ENCODE measurements at places on chromosomes 1 and 21.
A peak's percentile ranks its signal among the peaks of the same experiment; 100 is the strongest.

DNA sequence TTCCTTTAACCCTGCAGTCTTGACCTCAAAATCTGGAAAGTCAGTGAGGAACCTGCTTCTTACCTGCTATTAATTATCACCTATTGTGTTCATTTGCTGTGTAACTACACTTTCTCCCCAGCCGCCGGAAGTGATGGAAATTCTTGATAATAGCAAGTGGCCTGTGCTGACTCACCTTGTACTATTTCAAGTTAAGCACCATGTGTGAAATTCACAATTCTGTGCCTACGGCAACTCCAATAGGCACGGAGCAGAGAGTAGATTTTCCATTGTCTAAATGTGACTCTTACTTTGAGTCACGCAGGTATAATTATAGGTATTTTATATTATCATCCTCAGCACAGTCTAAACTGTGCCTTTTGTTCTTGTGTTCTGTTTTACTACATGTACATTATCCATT is 466.8 kb downstream of the KIF26B start:
- no peak for DNase-seq

DNA sequence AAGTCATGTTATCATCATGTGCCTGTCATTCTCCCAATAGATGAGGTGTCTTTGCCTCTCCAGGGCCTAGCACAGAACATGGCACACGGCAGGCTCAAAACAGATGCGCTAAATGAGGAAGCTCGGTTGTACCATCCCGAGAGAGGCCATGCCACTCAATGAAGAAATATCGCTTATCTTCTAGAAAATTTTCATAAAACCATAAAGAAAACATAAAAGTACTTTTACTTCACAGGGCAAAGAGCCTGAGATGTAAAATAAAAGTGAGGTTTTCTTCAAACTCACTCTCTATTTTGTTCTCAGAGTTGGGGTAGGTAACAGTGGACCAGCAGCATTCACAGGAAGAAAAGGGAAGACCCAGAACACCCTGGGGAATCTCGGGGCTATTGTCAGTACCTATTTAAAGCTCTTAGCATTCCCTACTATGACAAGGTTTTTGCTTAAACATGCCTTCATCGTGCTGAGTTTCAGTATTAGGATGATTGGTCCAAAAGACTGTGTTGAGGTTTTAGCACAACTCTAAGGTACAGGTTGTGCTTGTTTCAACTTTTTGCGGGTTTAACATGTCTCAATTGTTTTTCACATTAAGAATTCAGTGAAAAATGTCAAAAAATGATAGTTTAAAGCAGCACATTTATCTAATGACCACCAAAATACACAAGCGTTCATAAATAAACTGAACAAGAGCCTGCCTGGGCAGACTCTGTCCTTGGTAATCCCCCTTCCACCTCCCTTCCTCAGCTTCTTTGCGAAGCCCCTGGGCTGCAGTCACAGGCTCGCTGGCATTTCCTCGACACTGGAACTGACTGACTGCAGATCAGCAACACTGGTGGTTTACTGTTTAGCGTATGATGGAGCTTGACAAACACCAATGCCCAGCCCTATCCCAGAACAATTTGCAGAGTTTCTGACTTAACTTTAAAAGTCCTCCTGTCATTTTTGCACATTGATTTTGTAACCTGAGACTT is 55.6 kb downstream of the COQ8A start:
- peak; percentile 48 for DNase-seq

GRCh38 chr1:178098262-178098661 is 4.4 kb downstream of the RASAL2 start:
- no peak for DNase-seq

- no peak for DNase-seq
Measured at GRCh38 chr21:41703857-41704501, 62.9 kb downstream of the RIPK4 start.

GRCh38 chr1:164671323-164671965 is 112.5 kb downstream of the PBX1 start:
- DNase-seq, result no peak

DNA sequence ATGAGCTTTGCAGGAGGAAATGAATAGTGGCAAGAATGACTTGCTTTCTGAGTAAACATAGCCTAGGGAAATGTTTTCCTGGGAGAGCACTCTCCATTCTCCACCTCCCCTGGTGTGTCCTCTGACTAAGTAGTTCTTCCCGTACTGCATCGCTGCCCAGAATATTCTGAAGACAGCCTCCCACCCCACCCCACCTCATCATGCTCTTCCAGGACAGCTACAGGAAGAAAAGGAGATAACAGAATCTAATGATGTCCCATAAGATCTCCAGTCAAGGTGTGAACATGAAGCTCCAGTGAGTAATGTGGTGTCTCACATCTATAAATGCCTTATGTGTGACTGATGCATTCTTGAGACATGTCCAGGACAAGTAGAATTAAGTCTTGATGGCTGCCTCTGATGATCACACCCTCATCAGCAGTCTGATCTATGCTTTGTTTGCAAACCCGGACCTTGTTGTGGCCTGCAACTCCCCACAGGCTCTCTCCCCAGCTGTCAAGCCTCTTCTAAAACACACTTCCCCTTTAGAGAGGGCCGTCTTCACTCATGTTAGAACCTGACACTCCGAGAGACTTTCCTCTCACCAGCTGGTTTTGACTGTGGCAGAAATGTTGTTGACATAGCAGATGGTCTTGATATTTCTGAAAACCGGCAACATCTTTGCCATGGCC is 183.0 kb downstream of the CYYR1 start:
- no peak for DNase-seq

GRCh38 chr1:19398309-19398760 is 86.2 kb downstream of the SLC66A1 start:
- DNase-seq, result no peak

DNA sequence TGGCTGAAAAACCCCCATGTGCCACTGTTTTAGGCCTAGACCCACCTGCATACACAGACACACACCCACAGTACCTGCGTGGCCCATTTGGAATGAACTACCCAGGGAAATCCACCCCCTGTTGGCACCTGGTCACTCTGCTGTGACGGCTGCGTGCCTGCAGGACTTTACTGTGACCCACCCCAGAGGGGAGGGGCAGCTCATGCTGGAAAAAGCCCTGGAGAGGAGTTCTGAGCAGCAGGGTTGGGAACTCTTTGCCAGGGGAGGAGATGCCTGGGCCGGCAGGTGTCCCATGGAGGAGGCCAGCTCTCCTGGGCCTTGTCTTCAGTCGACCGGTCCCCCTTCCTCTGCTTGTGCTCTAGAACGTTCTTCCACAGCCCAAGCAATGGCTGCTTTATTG is 87.3 kb upstream of the CSF3R start:
- peak; percentile 38 for DNase-seq

DNA sequence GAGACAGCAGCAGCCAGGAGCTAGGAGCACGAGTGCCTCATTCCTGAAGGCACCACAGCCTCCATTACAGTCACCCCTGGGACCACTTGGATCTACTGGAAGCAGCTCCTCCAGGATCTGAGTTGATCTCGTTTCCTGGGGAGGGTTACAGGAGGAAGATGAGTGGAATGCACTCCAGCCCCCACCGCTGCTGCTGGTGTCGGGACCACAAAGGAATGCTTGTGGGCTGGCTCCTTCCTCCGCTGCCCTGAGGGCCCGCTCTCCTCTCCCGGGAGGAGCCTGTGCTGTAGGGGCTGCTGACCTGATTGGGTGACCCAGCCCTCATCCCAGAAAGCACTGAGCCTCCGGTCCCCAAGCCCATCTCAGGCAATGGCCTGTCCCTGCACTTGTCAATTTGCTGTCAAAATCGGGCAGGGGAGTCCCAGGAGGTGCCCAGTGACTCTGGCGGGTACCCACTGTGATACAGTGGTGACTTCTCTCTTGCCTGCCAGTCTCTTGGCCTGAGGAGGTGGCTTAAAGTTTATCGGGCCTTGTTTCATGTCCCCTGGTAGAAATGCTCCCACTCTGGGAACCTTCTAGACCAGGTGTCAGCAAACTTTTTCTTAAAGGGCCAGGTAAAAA is 23.1 kb downstream of the IL10RB start:
- peak; percentile 55 for DNase-seq

- peak; percentile 38 for DNase-seq
Measured at GRCh38 chr1:29521811-29522580, 285.7 kb downstream of the PTPRU start.

- DNase-seq, result no peak
Measured at GRCh38 chr1:53265581-53265980, 27.3 kb upstream of the MAGOH start.

GRCh38 chr1:191320062-191320461 is 838.2 kb upstream of the RGS18 start:
- DNase-seq, result no peak

DNA sequence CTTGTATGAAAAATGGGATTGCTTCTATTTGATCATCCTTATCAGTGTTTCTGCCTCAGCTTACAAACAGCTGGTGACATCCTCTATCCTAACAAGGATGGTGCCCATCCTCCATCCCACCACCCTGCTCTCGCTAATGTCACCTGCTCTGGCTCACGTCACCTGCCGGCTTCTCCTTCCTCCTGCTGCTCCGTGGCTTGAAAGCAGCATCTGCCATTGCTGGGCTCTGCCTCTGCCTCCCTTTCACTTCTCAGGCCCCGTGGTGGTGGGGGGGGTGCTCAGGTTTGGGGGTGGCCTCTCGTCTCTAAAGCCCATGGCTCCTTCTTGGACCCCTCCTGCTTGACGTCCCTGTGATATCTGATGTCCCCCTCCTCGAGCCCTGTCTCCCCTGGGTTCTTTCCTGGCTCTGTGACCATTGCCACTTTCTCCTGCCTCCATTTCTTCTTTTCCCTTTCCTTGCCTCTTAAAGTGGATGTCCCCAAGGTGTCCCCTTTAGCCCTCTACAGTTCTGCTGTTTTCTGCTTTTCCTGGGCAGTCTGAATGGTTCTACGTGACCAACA is 135.5 kb upstream of the ERRFI1 start:
- no peak for DNase-seq

DNA sequence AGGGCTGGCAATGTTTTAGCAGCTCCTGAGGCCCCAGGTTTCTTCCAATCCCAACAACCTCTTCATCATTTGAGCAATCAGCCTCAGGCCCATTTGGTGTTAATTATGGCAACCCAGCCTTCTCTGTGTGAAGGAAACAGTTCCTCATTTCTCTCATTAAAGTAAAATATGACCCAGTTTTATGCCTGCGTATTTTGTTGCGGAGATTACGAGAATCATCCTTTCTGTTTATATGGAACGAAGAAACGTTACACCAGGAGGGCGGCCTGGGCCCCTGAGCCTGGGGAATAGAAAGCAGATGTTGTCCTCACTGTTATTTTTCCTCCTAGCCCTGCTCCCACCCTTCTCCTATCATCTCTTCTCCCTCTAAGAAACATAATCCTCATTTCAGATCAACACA is 332.2 kb upstream of the USP24 start:
- no peak for DNase-seq

- no peak for DNase-seq
Measured at GRCh38 chr1:30748699-30749401, 8.7 kb downstream of the LAPTM5 start.

DNA sequence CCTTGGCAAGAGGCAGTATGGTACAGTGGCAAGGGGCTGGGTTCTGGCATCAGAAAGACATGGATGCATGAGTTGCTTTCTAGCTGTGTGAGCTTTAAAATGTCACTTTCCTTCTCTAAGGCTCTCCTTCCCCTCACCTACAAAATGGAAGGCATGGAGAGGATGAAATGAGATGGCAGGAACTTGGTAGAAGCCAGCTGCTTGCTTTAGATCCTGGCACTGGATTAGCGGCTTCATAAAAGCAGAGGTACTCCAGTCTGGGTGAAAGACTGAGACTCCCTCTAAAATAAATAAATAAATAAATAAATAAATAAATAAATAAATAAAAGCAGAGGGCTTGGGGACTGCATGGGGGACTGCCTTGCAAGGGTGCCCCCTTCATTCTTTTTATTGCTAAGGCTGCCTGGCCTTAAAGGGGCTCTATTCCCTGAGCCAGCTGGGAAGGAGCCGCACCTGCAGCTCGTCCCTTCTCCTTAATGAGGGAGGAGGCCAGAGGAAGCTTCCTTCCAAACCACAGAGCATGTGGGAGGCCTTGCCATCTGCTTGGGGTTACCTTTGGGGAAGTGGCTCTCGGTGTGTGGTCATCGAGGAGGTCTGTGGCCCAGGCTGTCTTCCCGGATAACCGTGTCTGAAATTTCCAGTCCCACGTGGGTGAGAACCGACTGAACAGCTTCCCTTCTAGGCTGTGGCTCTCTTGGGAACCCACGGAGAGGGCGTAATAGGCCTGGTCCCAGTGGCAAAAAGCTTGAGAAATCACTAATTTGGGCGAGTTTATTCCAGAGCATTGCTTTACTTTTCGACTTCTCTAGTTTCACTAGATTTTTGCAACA is 2.0 kb upstream of the ATP13A2 start:
- DNase-seq, result no peak

DNA sequence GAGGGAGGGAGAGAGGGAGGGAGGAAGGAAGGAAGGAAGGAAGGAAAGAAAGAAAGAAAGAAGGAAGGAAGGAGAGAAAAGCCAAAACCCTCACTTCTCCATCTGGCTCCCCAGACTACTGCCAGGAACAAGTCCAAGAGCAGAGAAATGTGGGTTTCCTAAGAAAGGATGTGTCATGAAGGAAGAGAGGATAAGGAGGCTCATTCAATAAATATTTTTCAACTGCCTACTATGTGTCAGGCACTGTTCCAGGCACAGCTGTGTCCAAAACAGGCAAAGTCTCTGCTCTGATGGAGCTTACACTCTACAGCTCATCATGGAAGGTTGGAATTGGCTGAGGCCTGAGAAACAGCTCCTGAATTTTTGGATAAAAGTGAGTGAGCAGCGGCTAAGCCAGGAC is 42.6 kb upstream of the ATP2B4 start:
- no peak for DNase-seq

GRCh38 chr1:21174230-21174629 is 2.5 kb downstream of the EIF4G3 start:
- no peak for DNase-seq

- DNase-seq, result no peak
Measured at GRCh38 chr1:41454406-41454805, 30.1 kb downstream of the EDN2 start.

DNA sequence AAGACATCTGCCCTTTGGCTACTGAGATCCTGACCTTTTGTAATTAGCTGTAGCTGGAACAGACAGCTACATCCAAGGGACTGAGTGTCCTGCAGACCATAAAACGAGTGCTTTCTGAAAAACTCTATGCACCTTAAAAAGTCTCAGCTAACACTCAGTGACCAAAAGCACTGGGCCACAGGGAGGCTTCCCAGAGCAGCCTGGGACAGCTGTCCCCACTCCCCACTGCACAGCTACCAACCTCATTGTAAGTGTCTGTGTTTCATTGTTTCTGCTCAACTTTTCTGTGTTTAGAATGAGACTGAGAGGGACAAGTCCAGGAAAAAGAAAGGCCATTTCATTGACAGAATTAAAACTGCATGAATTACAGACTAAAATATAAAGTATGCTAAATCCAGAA is 80.7 kb downstream of the SMYD2 start:
- no peak for DNase-seq

DNA sequence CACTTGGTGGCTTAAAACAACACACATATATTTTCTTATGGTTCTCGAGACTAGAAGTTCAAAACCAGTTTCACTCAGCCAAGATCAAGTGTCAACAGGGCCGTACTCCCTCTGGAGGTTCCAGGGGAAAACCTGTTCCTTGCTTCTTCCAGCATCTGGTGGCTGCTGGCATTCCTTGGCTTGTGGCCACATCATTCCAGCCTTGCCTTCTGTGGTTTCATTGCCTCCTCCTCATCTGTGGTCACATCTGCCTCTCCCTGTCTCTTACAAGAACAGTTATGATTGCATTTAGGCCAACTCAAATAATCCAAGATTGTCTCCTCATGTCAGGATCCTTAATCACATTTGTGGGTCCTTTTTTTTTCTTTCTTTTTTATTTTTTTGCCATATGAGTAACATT is 240.7 kb upstream of the HOOK1 start:
- DNase-seq, result no peak

GRCh38 chr1:109208394-109208793 is 5.3 kb upstream of the SARS1 start:
- no peak for DNase-seq
